ENCODE measurements at places on chromosomes 2 and 18.

GRCh38 chr18:33803636-33804035 is 225.6 kb downstream of the ASXL3 start:
- no peak for DNase-seq

GRCh38 chr2:205481861-205482260 is 200.4 kb upstream of the NRP2 start:
- no peak for DNase-seq

DNA sequence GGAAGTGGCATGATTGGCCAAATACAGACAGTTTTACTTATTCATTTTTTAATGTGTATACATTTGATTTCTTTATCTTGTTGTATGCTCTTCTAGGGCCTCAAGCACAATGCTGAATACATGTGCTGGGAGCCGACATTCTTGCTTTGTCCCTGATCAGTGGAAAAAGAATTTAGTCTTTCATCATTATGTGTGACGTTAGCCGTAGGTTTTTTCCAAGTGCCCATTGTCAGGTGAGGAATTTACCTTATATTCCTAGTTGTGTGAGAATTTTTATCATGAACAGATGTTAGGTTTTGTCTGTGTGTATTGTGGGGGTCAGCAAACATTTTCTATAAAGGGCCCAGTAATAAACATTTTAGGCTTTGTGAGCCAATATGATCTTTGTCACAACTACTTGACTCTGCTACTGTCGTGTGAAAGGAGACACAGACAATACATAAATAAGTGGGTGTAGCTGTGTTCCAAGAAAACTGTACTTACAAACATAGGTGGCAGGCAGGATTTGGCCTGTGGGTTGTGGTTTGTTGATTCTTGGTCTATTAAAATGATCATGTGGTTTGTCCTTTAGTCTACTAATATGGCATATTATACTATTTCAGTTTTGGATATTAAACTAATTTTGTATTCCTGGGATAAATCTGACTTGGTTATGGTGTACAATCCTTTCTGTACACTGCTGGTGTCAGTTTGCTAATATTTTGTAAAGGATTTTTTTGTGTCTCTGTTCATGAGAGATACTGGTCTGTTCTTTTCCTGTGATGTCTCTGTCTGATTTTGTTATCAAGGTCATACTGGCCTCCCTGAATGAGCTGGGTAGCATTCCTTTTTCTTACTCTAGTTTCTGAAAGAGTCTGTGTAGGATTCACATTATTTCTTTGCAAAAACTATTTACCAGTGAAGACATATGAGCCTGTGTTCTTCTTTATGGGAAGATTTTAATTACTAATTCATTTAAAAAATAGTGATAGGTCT is 132.2 kb upstream of the SMAD7 start:
- no peak for DNase-seq

DNA sequence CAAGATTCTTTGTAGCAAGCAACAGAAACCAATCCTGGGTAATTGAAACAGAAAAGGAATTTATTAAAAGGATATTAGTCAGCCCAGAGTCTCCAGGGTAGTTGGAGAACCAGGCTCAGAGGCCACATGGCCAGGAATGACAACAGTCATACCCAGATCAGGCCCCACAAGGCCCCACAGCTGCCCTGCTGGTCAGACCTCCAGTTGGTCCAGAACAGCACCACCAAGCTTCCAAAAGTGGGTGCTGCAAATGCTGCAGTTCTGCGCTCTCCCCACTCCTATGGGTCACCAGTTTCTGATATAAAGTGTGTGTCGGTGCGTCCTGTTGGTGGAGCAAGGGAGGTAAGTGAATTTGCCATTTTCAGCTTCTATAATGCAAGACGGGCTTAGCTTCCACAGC is 29.9 kb downstream of the KLHL29 start:
- DNase-seq, result no peak

- DNase-seq, result no peak
Measured at GRCh38 chr2:239137898-239138283, 262.9 kb downstream of the HDAC4 start.

- DNase-seq, result no peak
Measured at GRCh38 chr2:170454471-170455372, 260.4 kb upstream of the SP5 start.

DNA sequence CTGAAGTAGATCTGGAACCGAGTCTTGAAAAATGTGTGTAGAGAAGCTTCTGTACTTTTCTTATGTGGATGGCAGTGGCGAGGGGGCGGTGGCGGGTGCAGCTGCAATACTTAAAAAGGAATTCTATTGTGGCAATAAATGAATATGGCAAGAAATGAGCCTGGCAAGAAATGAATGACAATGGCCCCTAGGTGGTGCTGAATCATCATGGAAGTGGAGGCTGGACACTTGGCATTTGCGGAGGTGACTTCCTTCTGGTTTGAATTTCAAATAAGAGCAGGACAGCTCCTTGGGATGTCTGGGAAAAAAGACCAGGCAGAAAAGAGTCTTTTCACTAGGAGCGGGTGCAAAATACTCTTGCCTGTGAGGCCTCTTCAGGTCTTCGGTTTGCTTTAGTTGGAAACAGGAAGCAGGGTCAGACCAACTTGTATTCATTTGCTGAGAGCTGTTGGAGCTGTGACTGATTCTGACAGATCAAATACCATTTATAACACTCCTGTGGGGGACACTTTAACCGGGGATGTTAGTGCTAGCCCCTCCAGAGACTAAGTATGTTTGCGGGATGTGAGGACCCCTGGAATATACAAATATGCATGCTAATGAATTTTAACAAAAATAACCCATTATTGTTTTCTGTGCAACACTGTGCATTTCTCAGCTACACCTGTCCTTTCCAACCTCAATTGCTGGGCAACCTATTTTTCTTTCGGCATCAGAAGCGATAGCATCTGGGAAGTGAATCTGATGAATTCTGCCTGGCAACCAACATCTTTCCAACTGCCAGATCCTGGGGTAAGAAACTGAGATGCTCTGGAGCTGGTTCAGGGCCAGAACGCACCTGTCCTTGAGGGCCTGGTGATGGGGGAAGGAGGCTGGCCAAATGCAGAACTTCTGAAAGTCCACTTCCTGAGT is 35.4 kb downstream of the FASTKD2 start:
- DNase-seq, result peak; percentile 84

GRCh38 chr2:26414311-26414710 is 12.6 kb downstream of the DRC1 start:
- DNase-seq, result no peak

DNA sequence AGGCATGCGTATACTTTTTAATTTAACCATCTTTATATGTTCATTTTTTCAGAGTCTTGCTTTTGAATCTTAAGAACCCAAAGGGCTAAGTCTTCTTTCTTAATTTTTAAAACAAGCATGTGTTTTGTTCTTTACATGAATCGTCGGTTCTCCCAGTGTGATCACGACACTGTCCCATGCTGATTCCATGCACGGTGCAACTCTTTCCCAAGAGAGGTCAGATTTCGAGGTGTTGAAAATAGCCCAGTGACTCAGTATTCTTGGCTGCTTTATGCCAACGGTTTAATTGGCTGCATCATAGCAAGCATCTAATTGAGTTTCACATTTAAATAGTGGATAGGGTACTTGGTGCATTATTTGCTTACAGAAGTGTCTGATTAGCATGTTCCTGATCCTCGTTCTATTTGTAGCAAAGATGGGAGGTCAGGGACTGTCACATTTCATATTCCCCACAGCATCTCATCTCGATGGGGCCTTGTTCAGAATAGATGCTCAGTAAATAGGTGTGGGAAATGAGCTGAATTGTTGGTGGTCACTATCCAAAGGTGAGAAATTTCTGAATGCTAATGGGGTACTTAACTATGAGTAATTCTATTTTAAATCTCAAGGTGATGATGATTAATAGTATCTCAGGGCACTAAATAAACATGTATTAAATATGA is 2.8 kb downstream of the NPAS2 start:
- peak; percentile 88 for DNase-seq

DNA sequence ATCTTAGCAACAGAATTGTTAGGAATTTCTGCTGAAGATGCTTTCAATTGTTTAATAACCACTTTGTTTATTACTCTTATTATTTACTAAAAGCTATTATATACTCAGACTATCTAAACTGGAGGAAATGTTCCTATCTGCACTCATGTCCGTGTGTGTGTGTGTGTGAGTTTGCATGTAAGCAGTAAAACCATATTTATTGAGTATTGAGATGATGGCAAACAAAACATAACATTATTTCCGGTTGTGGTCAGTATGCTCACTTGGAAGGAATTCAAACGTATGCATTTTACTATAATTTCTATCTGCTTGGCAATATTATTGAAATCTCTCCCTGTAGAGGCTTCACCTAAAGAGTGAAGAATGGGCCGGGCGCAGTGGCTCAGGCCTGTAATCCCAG is 43.0 kb upstream of the ZNF804A start:
- no peak for DNase-seq

GRCh38 chr18:79062806-79063205 is 6.4 kb upstream of the ATP9B start:
- peak; percentile 20 for DNase-seq

- no peak for DNase-seq
Measured at GRCh38 chr2:25720575-25720974, 47.2 kb upstream of the DTNB start.

GRCh38 chr18:27887287-27887686 is 289.6 kb downstream of the CDH2 start:
- peak; percentile 8 for DNase-seq

DNA sequence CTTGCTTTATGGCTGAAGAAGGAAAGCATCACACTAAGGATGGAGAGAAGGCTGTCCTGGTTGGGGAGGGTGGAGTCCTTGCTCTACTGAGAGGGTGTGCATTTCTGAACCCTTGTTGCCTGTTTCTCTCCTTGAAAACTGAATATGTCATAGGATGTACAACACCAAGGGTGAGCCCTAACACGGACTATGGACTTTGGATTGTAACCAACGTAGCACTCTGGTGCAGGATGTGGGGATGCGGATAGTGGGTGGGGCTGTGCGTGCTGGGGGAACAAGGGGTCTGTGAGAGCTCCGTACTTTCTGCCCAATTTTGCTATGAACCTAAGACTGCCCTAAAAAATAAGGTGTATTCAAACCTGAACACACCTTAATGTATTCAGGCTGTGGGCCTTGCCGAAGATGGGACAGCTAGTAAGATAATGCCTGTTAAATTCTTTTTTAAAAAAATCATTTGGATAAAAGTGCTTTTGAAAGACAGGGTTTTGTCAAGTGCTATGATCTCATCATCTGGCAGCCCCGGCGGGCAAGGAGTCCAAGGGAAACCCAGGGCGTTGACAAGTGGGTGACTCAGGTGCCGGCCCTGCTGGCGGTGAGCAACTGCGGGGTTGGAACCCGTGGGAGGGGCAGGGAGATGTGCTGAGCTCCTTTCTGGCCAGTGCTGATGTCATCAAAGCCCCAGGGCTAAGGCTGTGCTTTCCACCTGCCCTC is 54.0 kb downstream of the GATA6 start:
- DNase-seq, result peak; percentile 98

DNA sequence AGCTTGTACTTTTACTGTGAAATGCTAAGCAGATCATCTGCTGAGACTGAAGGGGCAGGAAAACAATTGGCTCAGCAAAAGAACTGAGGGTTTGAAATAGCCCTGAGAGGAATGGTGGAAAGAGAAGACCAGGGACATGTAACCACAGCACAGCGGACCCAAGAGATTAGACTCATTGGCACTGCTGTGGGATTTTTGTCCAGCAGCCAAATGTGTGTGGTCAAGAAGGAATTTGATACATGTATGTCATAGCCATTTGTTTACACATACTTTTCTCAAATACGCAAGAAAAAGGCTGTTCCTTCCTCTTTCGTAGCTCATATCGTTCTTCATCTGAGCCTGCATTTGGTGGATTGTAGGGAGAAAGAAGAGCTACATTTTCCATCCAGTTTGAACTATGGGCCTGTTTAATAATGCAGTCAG is 73.8 kb downstream of the TRABD2A start:
- DNase-seq, result peak; percentile 95

DNA sequence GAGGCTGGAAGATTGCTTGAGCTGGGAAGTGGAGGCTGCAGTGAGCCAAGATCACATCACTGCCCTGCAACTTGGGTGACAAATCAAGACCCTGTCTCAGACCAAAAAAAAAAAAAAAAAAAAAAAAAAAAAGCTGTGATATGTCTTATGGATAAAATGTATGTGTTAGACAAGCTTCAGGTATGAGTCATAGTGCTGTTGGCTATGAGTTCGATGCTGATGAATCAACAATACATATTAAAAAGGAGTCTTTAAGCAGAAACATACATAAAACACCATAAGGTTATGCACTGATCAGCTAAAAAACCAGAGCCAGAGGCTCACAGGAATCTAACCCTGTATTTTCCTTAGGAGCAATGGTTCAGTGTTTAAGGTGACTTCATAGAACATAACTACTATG is 332.3 kb downstream of the NCKAP5 start:
- DNase-seq, result peak; percentile 0

- DNase-seq, result no peak
Measured at GRCh38 chr2:219358170-219359075, 25.9 kb upstream of the RESP18 start.

GRCh38 chr2:113700186-113700841 is 56.1 kb downstream of the SLC35F5 start:
- no peak for DNase-seq
